ENCODE measurements at places on chromosomes 2 and 18.
A peak's percentile ranks its signal among the peaks of the same experiment; 100 is the strongest.

GRCh38 chr2:241356871-241357260, 781 bp downstream of the FARP2 start:
- DNase-seq: no peak

DNA sequence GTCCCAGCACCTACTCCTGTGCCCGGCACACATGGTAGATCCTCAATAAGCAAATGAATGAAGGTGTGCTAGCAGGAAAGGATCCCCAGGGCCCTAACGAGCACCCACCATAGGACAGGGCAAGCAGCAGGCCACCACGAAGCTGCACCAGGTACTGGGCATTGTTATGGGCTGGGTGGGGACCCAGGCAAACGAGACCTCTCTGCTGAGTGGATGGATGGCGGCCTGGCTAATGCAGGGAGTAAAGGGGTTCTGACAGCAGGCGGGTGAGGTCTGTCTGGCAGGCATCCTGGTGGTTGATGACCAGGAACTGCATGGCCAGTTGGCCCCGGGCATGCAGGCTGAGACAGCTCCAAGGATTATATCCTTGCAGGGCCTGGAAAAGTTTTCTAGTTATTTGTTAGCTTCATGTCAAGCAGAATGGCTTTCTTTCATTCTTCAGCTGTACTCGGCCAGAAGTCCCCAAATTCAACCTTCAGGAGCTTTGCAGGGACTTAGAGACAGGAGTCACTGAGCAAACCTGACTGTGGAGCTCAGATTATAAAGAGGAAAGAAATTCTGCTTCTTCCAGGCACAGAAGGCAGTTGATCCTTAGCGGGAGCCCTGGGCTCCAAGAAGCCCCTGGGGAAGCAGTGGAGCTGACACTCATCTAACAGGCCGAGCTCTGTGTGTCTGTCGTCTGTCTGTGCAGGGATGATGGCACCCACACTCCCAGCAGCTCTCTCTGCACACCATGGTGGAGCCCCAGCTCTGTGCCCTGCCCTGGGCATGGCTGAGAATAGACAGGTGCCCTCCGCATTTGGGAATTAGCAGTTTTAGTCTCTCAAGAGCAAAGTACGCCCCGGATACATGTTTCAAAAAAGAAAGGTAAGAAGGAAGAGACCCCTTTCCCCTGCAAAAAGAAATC, 51.2 kb downstream of the SDC1 start:
- no peak for DNase-seq

- DNase-seq: no peak
Measured at GRCh38 chr2:180196419-180196977, 189.4 kb upstream of the CWC22 start.

- DNase-seq: no peak
Measured at GRCh38 chr2:38514603-38515154, 88.0 kb downstream of the HNRNPLL start.

DNA sequence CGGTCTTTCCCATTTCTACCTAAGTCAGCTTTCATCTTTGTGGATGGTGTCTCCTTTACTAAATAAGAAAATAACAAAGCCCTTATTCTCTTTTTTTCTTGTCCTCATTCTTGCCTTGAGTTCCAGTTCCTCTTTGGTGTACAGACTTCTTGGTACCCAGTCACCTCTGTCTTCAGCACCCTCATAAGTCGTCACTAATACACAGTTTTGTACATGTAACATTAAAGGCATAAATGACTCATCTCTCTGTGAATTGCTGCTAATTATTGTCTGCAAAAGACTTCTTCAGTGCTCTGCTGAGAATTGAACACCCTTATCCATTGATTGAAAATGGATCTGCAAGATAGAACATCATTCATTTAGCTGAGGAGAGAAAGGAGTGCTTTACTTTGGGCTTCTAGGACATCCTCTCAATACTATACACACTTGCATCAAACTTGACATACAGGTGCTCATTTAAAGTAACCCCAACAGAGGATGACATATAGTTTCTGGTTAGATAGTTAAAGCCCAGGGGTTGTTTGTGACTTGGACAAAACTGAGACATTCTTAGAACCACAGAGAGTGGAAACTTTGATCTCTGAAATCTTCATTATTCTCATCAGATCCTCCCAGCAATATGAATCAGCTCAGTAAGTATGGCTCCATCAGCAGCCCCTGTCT, 97.0 kb downstream of the XRCC5 start:
- no peak for DNase-seq

DNA sequence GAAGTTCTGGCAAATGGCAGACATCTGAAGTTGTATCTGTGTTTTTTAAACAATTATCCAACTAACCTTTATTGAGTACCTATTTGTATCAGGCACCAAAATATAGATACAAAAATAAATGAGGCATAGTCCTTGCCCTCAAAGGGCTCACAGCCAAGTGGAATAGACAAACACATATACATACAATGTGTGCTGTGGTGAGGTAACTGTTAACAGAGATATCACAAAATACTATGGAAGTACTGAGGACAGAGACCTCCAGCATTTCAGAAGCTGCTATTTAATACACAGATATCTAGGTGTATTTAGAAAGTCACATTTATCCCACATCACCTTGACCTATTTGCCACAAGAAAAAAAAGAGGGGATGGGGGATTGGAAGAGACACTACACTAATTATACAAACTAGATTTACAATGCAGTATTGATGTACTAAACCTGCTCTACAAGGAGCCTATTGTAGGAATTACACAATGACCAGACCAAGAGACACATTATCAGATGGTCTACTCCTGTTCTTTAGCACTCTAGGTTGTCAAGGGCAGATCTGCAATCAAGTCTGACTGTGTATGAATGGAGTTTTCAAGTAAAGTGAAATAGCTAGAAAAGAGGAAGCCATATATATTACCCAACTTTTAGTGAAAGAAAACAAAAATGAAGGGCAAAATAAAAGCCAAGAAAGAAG, 62.2 kb downstream of the SPIRE1 start:
- DNase-seq: no peak

GRCh38 chr2:151549191-151549590, 139.5 kb downstream of the RIF1 start:
- no peak for DNase-seq

DNA sequence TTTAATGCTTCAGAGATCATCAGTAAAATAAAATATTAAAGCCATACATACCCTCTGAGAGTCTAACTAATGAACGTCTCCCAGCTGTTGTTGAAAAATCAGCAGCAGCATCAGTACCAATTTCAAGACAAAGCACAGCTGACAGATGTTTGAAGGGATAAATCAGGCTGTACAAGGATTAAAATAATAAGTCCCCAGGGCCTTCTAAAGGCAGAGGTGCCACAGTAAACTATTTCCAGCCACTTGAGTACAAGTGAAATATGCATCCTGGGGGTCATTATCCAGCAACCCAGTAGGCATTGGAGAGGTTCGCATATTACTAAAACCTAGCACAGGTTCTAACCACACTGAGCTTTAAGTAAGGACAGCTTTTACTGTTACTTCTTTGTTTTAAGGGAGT, 76.9 kb downstream of the NXPH2 start:
- DNase-seq: no peak

GRCh38 chr2:9770308-9771100, 72.8 kb upstream of the TAF1B start:
- DNase-seq: peak; percentile 47

- no peak for DNase-seq
Measured at GRCh38 chr2:66522611-66523376, 87.9 kb downstream of the MEIS1 start.

DNA sequence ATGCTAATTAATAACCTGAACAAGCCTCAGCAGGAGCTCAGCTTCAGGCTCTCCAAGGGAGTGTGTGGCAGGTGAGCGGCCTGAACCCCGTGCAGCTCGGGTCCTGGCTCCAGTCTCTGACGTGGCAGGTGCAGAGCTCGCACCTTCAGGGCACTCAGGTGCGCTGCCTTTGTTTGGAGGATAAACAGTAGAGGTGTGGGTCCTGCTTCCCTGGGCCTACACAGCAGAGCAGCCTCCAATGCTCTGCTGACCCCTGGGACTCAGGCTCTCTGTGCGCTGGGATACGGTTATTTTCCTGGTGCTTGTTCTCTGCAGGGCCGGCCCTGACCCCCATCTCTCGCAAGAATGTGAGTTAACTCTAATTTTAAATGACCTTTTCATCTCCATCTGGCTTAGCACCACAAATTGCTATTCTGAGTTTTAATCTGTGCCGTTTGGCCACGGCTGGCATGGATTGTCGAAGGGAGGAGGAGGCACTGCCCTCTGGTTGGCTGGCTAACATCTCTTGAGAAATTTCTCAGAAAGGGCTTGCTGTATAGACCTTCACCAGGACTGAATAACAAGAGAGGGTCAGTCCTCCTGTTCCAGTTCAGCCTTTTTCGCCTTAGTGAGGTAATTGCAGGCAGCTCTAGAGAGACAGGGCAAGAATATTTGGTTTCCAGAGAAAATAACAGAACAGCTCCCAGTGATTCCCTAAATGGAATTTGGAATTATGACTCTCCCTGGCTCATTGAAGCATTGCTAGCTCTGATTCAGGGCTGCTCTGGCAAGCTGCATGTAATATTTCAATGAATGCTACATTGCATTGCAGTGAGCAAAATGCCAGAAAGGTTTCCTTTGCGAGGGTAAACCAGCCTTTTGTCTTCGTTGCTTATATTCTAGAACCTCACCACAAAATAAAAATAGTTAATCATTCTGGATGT, 161.8 kb downstream of the DCDC2C start:
- no peak for DNase-seq

DNA sequence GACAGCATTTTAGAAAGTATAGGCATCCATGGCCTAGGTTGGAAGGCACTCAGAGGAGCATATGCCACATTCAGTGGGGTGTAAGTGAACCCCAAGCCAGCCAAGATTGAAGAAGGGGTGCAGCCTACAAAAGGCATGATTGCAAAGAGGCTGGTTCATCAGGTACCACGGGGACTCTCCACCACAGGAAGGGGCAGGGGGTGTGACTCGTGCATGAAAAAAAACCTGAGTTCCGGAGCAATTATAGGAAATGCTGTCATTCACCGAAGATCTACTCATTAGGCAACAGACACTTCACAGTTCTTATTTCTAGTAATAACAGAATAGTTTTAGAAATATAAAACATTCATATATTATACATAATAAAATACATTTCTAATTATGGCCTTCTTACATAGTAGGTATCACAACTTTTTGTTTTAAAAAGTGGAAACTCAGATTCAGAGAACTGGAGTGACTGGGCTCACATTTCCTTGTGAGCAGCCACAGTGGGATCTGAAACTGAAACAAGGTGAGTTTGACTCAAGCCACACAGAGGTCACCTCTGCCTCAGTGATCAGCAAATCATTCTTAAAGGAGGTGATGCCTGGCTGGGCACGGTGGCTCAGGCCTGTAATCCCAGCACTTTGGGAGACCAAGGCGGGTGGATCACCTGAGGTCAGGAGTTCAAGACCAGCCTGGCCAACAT, 188.4 kb upstream of the GYPC start:
- no peak for DNase-seq

- DNase-seq: no peak
Measured at GRCh38 chr2:98899041-98899702, 36.9 kb downstream of the CRACDL start.

DNA sequence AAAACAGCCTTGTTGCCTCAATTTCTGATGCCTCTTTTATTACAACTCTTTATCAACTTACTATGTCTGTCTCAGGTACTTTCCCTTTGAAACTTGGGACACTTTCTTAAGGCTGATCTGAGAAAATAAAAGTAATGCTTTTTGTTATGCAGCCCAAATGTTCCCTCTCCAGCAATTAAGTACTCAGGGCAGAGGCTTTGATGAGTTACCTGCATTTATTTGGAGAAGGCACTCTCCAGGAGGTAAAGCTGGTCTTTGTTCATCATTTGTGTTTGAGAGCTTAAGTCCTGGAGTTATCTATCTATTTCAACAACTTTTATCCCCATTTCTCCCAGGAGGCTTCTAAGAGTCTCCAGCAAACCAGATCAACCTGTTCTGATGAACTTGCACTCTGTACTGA, 259.2 kb downstream of the ASXL3 start:
- no peak for DNase-seq

DNA sequence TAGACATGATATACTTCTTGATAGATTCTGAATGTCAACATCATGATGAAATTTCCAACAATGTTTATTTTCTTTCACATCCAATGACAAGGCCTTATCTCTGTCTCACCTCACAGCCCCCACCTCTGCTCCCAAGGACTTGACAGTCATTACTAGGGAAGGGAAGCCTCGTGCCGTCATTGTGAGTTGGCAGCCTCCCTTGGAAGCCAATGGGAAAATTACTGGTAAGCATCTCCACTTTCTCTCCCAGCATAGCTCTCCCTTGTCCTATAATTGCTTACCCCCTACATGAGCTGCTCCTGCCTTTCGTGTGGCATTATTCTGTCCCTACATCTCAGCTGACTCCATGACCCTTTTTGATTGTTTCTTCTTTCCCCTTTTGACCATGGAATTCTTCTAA, 821.8 kb downstream of the MBD2 start:
- DNase-seq: no peak

GRCh38 chr2:211435331-211435730, 878.9 kb downstream of the CPS1 start:
- DNase-seq: no peak
